ENCODE measurements at places on chromosomes 1 and 21.

DNA sequence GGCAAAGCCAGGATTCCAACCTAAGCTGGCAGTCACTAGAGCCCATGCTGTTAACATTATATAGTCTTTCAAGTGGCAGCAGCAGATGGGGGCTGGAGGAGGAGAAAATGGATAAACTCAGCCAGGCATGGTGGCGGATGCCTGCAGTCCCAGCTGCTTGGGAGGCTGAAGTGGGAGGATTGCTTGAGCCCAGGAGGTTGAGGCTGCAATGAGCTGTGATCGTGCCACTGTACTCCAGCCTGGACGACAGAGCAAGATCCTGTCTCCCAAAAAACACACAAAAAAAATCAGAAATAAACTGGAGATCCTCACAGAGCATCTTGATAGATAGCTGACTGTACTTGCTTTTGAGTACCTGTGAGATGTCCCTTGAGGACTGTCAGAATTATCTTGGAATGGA, 13.4 kb upstream of the WDR26 start:
- DNase-seq: no peak

DNA sequence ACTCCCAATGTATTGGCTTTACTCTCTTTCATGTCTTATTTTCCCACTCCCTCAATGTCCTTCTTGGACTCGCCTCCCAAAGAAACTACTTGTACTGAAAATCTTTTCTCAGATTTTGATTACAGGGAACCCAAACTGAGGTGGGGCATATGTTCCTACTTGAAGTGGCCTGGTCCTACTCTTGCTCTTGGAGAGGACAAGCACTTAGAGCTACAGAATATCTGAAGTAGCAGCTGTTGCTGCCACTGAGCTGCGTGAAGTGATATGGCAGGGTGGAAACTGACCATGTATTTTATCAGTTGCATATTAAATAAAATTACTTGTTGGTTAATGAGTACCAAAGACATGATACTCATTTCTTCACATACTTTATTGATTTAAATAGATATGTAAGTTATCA, 129.5 kb downstream of the TSEN15 start:
- DNase-seq: no peak

- no peak for DNase-seq
Measured at GRCh38 chr1:84724128-84724860, 34.0 kb upstream of the SSX2IP start.

GRCh38 chr1:8870616-8871538, 7.6 kb downstream of the ENO1 start:
- no peak for DNase-seq

DNA sequence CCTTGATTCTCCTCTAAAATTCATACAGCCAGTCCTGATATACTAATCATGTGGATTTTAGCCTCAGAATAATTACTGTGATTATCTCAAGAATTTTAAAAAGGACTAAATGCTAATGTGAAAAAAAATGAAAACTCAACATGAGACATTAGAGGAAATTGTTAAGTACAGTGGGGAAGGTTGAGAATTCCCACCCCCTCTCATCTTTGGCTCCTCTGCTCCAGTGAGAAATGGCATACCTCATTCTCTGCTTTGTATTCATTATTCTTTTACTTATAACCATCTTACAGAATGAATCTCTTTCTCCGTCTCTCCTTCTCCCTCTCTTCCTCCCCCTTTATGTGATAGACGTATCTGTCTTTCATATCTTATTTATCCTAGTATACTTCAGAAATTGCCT, 70.9 kb downstream of the DIRAS3 start:
- no peak for DNase-seq

- no peak for DNase-seq
Measured at GRCh38 chr1:204752688-204753040, 67.1 kb upstream of the LRRN2 start.

DNA sequence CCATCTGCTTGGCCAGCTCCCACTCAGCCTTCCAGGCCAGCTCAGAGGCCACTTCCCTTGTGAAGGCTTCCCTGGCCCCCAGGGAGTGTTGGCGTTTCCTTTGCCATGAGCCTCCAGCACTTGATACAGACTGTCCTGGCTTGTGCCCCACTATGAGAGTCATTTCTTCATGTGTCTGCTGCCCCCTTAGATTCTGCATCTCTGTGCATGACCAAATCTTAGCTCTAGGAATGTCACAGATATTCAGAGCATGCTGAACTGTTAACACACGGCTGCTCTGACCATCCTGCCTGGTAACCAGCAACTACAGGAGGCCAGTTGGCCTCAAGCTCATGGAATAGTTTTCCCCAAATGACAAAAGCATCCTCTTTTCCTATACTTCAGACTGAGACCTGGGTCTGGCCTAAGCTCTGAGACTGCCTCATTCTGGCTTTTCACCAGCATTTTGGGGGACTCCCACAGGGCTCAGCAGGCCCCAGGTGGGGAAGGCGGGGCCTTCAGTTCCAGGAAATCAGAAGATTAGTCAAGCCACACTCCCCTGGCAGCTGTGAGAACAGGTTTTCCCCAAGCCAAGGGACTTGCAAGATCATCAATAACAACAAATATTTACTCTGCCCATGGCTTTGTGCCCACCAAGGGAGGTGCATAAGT, 182.6 kb upstream of the EDN2 start:
- no peak for DNase-seq

- DNase-seq: peak; percentile 50
Measured at GRCh38 chr1:17212487-17213121, 7.7 kb downstream of the PADI1 start.

DNA sequence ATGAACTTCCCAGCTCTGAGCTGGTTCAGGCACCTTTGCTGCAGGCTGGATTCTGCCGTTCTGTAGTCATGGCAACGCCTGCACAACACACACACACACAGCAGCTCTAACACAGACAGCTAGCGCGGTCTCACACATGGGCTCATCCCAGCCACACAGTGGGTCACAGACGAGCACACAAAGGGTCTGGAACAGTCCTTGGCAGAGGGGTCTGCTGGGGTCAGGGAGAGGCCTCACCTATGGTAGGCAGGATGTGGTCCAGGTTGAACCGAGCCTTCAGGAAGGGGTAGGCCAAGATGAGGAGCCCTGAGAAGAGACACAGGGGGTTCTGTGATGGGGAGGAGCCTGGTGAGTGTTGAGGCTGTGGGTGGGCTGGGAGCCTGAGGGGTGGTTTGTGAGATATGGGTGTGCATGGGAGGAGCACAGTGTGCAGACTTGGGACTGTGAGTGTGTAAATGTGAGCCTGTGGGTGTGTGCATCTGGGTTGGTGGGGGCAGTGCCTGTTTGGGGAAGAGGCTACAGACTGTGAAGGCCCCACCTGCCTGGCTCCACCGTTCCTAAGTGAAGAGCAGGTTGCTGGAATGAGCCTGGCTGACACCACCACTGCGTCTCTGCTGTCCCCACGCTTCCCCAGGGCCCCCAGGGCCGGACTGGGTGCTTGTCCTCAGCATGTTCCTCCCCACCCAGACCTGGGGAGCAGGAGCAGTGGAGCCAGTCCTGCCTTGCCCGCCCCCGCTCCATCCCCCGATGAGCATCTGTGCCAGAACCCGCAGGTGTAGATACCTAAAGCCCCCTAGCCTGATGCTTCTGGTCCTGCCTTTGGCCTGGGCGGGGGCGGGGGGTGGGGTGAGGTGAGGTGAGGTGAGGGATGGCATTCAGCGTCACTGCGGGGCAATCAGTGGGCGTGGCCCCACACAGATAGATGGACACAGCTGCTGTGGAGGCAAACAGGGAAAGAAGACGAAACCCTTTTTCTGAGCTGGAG, 1.5 kb downstream of the KNCN start:
- no peak for DNase-seq

- DNase-seq: peak; percentile 7
Measured at GRCh38 chr1:18542351-18542750, 61.6 kb downstream of the KLHDC7A start.

DNA sequence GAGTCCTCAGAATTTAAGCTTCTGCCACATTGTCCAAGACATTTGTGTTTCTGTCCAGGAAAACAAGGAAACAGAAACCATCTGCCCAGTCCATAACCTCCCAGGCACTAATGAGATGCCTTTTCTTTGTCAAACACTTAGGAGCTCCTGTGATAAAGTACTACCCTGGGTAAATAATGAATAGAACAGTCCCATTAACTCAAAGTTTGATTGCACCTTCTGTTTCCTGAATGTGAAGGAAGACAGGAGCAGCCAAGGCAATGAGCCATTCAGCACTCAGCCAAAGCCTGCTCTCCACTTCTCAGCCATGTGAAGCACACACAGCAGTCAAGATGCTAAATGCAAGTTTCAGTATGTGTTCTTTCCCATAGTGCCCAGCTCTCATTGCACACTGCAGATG, 199.8 kb downstream of the SEC16B start:
- DNase-seq: peak; percentile 80

DNA sequence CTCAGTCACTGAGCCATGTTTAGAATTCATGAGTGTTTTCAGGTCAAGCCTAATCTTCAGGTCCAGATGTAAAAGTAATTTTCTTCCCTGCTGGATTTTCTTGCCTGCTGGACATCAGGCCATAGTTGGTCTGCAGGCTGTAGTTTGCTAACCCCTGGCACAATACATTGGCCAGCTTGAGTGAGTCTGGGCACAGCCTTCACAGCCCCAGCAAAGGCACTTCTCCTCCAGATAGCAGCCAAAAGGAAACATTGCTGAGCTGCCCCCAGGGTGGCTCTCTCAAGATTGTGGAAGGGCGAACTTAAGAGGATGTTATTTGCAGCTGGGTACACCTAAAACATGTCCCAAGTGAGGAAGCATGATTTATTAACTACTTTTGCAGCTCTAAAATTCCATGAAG, 126.8 kb downstream of the PIK3R3 start:
- no peak for DNase-seq

- no peak for DNase-seq
Measured at GRCh38 chr1:45259053-45259452, 52.6 kb upstream of the ZSWIM5 start.

DNA sequence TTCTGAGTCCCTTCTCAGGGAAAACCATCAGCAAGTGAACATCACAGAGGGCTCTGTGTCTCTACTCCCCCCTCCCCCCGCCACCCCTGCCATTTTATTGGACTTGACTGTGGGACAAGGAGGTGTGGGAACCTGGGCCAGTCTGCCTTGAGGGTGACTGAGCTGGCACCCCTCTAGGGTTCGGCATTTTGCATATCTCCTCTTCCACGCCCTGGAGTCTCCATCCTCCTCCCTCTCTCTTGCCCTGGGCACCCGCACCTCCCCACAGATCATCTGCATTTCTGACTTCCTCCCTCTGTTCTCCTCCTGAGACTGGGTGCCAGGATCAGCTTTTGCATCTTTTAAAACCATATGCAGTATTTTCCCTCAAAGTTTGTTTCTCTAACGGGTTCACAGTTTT, 107.1 kb upstream of the ERRFI1 start:
- DNase-seq: no peak

- no peak for DNase-seq
Measured at GRCh38 chr1:183806675-183807074, 1.8 kb downstream of the RGL1 start.

Data from NCI-H345 (cell line).